ENCODE measurements at places on chromosomes 3 and 15.

- no peak for DNase-seq
These were observed 283.8 kb downstream of the C3orf38 start for GRCh38 chr3:88433568-88433967.

GRCh38 chr3:151426341-151426657 lies 34.6 kb downstream of the IGSF10 start:
- DNase-seq, result no peak

DNA sequence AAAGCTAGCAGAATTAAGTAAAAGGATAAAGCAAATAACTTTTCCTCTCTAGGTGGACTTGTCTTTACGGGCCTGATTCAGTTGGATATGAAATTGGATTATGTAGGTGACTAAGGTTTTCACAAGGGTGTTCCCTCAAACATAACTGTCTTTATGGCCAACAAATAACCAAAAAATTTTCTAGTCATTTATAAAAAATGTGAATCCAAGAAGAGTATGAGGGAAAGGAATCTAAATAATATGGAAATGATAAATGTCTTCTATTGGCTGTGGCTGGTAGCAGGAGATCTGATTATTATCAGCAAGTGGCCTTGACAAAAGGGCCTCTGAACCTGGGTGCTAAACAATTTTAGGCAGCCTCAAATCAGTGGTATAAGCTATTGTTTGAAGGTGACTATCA lies 594.0 kb upstream of the UBE2E2 start:
- DNase-seq, result no peak

DNA sequence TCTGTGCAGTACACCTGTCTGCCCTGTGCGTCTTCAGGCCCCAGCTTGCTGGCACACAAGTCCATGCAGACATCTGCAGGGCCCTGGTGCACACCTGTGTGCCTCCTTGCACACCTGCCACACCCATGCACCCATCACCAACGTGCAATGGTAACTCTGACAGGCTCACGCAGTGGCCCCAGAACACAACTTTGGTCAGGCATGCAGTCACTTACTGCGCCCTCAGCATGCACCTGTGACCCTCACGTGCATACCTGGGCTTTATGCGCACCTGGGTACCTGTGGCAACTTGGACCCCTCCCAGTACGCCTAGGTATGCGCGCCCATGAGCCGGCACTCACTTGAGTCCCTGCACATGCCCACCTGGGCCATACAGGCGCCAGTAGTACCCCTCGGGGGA lies 1.7 kb downstream of the PLXND1 start:
- DNase-seq, result no peak

- no peak for DNase-seq
These were observed 245.5 kb downstream of the TBL1XR1 start for GRCh38 chr3:176951586-176952292.

DNA sequence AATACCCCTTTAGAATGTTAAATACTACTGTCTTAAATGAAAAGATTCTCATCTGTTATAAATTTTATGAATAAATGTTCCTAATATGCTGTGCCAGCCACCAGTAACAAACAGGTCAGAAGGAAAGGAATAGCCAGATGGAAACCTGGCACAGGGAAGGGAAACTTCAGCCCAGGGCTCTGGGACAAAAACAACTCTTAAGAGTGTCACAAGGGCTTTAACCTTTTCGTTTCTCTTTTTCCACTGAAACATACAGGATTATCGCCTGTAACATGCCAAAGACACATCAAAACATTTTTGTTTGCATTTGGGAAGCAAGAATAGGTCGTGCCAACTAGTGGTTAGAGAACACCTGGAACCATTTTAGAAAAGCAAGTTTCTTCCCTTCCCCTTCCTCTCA lies 109.0 kb upstream of the NEDD4 start:
- DNase-seq, result peak; percentile 8

DNA sequence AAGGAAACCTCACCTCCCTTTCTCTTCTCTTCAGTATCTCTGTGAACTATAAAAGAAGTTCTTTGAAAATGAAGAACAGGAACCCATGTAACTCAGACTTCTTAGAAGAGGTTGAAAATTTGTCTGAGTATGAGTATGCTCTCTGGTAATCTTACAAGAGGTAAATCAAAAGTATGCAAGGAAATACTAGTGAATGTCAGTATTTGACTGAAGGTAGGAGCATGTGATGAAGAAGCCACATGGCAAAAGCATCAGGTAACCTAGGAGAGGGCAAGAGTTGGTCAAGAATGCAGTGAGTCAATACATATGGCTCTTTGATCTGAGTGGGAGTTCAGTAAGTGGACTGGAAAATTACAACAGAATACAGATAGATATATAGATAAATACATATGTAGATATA lies 133.0 kb upstream of the NECTIN3 start:
- no peak for DNase-seq

GRCh38 chr3:157652366-157652765 lies 149.2 kb upstream of the VEPH1 start:
- DNase-seq, result no peak

- no peak for DNase-seq
These were observed 12.9 kb upstream of the CCDC80 start for GRCh38 chr3:112653881-112654300.

DNA sequence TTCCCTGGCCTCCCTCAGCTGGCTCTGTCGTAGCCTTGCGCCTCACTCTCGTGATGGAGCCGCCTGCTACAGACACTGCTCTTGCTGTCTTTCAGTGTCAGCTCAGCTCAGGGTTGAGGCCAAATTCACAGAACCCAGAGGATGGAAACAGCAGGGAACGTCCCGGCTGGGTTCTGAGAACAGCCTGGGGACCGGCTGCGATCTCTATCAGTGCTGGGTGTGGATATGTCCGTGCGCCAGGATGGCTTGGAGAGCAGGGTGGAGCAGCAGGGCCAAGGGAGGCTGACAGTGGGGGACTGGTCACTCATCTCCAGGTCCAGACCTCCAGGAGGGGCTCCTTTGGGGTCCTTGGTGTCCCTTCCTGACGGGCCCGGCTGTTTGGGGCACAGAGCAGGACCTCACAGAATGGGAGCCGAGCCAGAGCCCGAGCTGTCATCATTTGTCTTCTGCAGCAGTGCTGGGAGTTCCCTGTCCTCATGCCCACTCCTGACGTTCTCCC lies 18.4 kb downstream of the KLF15 start:
- no peak for DNase-seq
